ENCODE measurements at places on chromosomes 3 and 15.

DNA sequence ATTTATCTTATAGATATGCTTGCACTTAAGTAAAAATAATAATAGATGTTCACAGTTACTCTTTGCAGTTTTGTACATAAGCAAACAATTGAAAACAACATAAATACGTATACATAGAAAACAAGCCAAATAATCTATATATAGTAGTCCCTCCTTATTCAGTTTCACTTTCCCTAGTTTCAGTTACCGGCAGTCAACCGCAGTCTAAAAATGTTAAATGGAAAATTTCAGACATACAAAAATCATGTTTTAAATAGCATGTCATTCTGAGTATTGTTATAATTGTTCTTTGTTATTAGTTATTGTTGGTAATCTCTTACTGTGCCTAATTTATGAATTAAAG is 262.0 kb downstream of the CGGBP1 start:
- no peak for DNase-seq

- peak; percentile 26 for DNase-seq
These were observed 262.2 kb upstream of the IL12A start for GRCh38 chr3:159726231-159726964.

GRCh38 chr15:80953953-80954778 is 35.5 kb downstream of the MESD start:
- no peak for DNase-seq

- no peak for DNase-seq
These were observed 476.4 kb upstream of the KCNMB2 start for GRCh38 chr3:178059836-178060235.

GRCh38 chr3:46905661-46906451 is 28.3 kb downstream of the PTH1R start:
- no peak for DNase-seq

DNA sequence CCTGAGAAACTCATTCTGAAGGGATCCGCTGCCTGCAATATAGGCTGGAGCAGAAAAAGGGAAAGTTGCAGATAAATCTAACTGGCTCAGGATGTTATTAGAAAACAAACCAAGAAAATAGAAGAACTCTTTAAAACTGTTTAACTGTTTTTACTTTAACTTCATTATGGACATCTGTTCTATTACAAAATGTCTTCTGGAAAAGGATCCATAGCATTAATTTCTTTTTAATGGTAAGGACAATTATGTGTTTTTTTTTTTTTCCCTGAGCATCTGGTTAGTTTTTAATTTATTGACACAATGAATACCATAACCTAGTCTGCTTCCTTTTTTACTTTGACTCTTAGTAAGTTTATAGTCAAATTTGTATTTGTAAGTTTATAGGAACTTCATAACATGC is 239.5 kb downstream of the NAALADL2 start:
- DNase-seq = no peak

DNA sequence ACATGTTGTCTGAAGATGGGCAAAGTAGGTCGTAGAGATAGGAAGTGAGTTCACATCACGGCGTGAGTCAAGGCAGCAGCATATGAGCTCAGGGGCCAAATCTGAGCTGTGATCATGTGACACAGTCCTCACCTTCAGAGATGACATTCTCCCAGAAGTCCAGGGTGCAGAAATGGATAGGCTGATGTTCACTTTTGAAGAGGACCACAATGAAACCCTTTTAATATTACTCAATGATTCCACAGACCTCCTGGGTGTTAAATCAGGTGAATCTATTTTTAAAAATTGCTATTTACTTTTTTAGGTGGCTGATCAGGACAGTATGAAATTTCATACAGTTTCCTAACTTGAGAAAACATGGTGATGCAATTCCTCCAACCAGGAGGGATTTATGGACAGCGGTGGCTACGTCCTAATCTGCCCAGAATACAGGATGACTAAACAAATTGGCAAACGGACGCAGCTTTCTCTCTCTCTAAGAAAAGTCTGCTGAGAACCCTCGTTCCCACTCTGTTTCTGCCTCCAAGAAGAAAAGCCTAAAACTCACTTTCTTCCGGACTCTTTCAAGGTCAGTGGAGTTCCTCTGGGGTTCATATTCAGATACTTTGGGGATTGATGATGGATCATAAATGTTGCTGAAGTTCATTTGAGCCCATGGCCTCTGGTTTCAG is 34.4 kb downstream of the B3GNT5 start:
- DNase-seq = peak; percentile 39

- no peak for DNase-seq
These were observed 567.7 kb downstream of the NAALADL2 start for GRCh38 chr3:175426805-175427204.

- DNase-seq = no peak
These were observed 54.7 kb upstream of the ATP13A3 start for GRCh38 chr3:194541483-194541882.

DNA sequence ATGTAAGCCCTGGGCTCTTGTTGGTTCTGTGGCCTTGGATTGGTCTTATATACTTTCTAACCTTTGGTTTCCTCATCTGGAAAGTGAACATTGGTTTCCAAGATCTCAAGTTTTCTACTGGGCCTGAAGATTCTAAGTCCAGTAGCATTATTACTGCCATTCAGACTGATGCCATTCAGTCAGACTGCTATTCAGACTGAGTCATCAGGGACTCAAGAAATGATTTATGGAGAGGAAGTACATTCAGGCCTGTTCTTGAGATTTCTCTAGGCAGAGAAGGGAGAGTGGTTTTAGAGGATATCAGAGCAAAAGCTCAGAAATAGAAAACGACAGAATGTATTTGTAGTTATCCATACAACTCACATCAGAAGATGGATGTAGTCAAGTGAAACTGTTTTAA is 557.2 kb downstream of the NR2F2 start:
- no peak for DNase-seq

GRCh38 chr3:44114142-44114541 is 127.5 kb upstream of the TOPAZ1 start:
- peak; percentile 38 for DNase-seq

DNA sequence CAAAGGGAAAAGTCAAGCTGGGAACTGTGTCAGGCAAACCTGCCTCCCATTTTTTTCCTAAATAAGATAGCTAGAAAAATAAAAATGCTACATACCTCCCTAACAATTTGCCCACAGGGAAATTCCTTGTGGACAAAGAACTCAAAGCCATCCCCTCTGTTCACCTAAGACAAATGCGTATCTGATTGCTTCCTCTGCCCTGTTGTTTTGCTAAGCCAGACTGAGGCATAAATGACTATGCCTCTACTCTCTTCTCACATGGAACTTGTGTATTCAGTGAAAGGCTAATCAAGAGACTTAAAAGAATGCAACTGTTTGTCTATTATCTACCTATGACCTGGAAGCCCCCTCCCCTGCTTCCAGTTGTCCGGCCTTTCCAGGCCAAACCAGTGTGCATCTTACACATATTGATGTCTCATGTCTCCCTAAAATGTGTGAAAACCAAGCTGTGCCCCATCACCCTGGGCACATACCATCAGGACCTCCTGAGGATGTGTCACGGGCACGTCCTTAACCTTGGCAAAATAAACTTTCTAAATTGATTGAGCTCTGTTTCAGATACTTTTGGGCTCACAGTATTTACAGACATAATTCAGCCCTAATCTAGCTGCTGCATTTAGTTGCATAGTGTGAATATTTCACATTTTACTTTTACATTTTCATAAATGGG is 15.8 kb downstream of the CHD2 start:
- no peak for DNase-seq

- peak; percentile 21 for DNase-seq
These were observed 5.3 kb downstream of the TUBGCP4 start for GRCh38 chr15:43376017-43376705.

DNA sequence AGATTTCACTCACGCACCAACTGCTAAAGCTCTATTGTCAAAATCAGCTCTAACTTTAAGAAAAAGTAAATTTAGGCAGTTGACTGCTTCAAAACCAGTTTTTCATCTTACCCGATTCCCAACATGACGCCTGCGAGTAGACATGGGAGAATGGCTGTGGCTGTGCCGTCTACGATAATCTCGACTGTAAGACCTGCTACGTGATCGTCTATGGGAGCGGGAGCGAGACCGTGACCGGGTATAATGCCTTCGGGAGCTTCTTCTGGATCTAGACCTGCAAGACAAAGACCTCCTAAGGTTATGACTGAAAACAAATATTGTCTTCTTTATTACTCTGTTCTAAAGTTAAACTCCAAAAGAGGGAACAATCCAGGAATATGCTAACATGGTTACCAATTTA is 12.5 kb downstream of the TRA2B start:
- no peak for DNase-seq

DNA sequence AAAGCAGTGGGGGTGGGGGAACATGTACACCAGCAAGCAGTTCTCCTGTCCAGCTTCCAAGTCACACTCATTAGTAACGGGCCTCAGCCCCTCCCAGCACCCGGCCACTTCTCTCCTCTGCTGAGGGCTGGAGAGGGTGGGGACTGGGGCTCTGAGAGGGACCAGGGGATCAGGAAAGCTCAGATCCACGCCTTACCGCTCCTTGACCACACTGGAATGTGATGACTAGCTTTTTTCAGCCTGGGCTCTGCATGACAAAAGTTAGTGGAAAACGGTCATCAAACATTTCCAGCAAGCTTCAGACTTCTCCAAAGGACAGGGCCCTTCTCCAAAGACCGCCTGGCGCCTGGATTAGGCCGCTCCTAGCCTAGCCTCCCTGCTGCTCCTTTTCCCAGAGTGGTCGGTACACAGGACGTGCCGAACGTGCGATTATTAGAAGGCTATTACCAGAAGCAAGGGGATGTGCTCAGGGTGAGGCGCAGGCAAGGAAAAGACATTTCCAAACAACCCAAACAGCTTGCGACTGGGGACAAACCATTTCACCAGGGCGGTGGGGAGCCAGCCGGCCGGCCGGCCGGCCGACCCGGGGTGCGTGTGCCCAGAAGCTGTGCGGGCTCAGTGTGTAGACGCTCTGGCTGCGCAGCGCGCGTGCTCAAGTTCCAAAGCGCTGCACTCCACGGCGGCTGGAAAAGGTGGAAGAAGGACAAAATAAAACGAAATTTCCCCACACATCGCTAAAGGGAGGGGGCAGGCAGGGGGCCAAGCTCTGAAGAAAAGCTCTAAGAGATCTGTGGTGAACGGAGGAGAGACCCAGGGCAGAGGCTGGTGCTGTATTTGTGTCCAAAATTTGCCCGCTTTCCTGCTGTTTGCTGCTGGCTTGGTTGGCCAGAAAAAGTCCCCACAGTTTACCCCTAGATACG is 51.0 kb upstream of the SSR3 start:
- peak; percentile 89 for DNase-seq

- no peak for DNase-seq
These were observed 173.0 kb upstream of the TLE3 start for GRCh38 chr15:70270752-70271111.

- no peak for DNase-seq
These were observed 16.0 kb upstream of the LRRN1 start for GRCh38 chr3:3783210-3783609.

DNA sequence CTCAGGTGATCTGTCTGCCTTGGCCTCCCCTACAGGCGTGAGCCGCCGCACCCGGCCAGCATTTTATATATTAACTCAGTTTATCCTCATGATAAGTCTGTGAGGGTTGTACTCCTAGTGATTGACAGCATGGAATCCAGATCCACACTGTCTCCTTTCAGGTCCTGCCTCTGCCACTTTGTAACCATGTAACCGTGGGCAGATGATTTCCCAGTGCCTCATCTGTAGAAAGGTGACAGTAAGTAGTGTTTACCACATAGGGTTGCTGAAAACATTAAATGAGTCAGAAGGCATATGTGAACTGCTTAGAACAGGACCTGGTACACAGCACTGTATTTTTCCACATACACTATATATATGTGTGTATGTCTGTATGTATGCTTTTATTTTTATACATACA is 2.4 kb downstream of the FYTTD1 start:
- no peak for DNase-seq
